Activated CD4-positive, alpha-beta T cell treated with anti-CD3 and anti-CD28 coated beads for 36 hours (primary cell): ENCODE measurements at places on chromosomes 3 and 15. TPM values are rescaled to one million over a fixed set of nuclear protein-coding genes. Genes with fewer than 3 reads are reported as not detected.

- no peak overlapping the region for H3K27ac ChIP-seq
- H3K36me3 ChIP-seq: no peaks in the 10 kb centered on the region
- no peaks in the 10 kb centered on the region for H3K4me1 ChIP-seq
- H3K27me3 ChIP-seq: peaks cover 4% of the 10 kb centered on the region
- H3K4me3 ChIP-seq: no peak overlapping the region
Observed at GRCh38 chr15:94700211-94700610, 468.9 kb downstream of the MCTP2 start.

DNA sequence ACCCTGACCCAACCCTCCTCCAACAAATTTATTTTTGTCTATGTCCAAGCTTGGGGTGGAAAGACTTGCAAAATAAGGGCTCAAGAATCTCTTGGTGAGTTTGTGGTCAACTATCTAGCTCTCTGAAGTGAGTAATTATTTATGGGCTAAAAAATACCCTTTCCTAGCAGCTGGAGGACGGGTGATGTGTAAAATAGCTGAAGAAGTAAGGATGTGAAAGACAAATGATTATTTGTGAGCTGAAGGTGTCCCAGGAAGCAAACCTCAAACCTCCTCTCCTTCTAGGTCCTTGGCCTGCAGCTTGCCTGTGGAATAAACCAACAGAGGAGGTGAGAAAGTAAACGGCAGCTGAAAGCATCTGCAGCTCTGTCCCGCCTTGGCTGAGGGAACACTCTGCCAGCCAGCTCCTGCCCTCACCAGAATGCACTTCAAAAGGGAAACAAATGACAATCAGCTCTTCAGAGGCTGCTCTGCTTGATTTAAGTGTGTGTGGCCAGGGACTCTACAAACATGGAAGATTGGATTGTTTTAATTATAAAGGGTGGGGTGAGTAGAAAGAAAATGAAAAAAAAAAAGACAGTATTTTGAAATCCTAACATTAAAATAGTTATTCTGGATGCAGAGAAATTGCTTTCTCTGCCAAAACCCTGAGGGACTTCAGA lies 60.3 kb downstream of the TM4SF4 start:
- H3K4me1 ChIP-seq: peaks cover 6% of the 10 kb centered on the region
- peaks cover 2% of the 10 kb centered on the region for H3K27me3 ChIP-seq
- DNase-seq: no peak
- no peak overlapping the region for H3K4me3 ChIP-seq
- no peak overlapping the region for H3K27ac ChIP-seq

GRCh38 chr3:100865442-100865841 lies 127.8 kb downstream of the ABI3BP start:
- H3K36me3 ChIP-seq: no peaks in the 10 kb centered on the region
- H3K27ac ChIP-seq: no peak overlapping the region
- peaks cover 18% of the 10 kb centered on the region for H3K27me3 ChIP-seq
- no peak overlapping the region for H3K4me3 ChIP-seq
- no peaks in the 10 kb centered on the region for H3K4me1 ChIP-seq

- H3K27ac ChIP-seq: no peak overlapping the region
- H3K27me3 ChIP-seq: no peaks in the 10 kb centered on the region
- no peaks in the 10 kb centered on the region for H3K36me3 ChIP-seq
- H3K4me1 ChIP-seq: peaks cover 11% of the 10 kb centered on the region
Observed at GRCh38 chr3:156582532-156583183, 27.7 kb upstream of the SSR3 start.

Gene DPP8
- total RNA-seq: 26.4 TPM
